ENCODE measurements at places on chromosomes 4 and X. TPM values are rescaled to one million over a fixed set of nuclear protein-coding genes. Genes with fewer than 3 reads are reported as not detected.

The SERTM2 gene
- 0.37 TPM for total RNA-seq

DNA sequence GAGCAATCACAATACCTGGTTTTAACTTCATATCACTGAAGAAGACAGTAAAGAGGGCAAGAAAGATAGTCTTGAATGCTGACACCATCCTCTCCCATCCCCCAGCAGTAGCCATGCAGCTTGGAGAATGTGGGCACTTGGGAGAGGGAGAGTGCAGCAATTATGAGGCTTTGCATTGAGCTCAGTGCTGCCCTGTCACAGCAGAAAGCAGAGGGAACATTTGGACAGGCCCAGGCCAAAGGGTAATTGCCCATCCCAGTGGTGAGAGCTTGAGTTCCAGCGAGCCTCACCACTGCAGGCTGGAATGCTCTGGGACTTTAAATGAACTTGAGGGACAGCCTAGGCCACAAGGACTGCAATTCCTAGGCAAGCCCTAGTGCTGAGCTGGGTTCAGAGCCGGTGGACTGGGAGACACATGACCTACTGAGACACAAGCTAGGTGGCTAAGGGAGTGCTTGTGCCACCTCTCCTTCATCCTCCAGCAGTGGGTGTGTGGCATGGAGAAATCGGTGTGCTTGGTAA, 36.3 kb downstream of the CORIN start:
- no peak for DNase-seq

The EVC2 gene
- 9.8 TPM for total RNA-seq

- no peak for DNase-seq
Measured at GRCh38 chr4:152360045-152360410, 175.9 kb downstream of the FBXW7 start.

The RGN gene
- total RNA-seq: 4.8 TPM

DNA sequence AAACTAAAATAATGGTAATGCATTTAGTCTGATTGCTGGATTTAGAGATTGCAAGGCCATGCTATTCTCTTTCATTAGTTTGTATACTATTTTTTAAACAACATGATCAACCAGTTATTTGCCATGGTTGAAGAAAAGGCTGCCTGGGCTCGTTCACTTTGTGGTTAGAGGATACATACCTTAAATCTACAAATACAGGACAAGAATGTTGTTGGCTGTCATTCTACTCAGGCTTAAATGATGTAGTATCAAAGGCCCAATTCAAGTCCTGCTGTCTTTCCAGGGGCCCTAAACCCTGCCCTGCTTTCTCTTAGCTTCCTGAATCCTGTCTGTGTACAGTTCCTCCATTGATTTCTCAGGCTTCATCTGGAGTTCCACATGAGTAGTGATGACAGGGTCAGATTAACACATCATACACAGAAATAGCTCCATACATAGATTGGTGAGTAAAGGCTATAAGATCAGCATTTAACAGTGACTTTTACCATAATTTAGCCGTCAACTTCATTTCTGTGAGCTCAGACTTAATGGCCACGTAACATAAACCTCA, 114.9 kb upstream of the GPRIN3 start:
- DNase-seq: no peak

The TMEM255A gene
- 1.3 TPM for total RNA-seq

The CXCL11 gene
- total RNA-seq: 0.85 TPM

- DNase-seq: no peak
Measured at GRCh38 chr4:155603360-155603891, 63.2 kb upstream of the GUCY1A1 start.

DNA sequence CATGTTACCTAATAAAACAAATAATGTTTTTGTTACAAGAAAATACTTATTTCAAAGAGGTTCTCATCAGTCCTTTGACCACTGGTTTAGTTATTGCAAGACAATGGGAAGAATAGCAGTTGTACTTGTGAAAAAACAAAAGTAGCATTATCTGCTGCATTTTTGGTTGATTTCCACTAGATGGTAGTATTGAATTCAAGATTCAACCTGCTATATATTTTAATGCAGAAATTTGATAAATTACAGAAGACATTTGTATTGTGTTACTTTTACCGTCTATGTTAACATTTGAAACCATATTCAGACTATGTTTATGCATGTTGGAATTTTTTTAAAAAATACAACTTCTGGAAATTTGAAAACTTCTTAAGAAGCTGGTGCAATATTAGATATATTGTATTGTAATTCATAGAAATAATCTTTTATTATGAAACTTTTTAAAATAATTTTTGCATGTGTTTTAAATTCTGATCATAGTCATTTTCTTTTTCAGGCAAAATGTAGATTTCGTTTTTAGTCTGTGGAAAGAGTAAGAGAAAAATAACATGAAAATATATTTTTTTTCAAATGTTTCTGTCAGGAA, 56.4 kb downstream of the SPCS3 start:
- DNase-seq: no peak

GRCh38 chr4:14783011-14783877, 219.0 kb upstream of the CPEB2 start:
- DNase-seq: no peak

GRCh38 chr4:78645853-78646757, 94.5 kb downstream of the ANXA3 start:
- peak; percentile 67 for DNase-seq

The MFAP3L gene
- 13.6 TPM for total RNA-seq

GRCh38 chr4:45346816-45347435, 620.6 kb upstream of the GNPDA2 start:
- DNase-seq: no peak

GRCh38 chr4:153018684-153019083, 82.6 kb downstream of the FHDC1 start:
- no peak for DNase-seq

The CYP4V2 gene
- total RNA-seq: 28.2 TPM

The MSX1 gene
- total RNA-seq: 4.7 TPM

- no peak for DNase-seq
Measured at GRCh38 chr4:2932951-2933565, 30.1 kb downstream of the NOP14 start.
